ENCODE measurements at places on chromosomes 13 and 19.

- no peak for DNase-seq
Measured at GRCh38 chr19:20167651-20168122, 673 bp downstream of the ZNF486 start.

GRCh38 chr19:511101-511851, 4.0 kb downstream of the TPGS1 start:
- DNase-seq = no peak

- DNase-seq = no peak
Measured at GRCh38 chr19:21617740-21618339, 112.4 kb downstream of the ZNF429 start.

GRCh38 chr19:33374236-33374714, 766 bp downstream of the CEBPG start:
- DNase-seq = no peak
